ENCODE measurements at places on chromosomes 3 and 15. TPM values are rescaled to one million over a fixed set of nuclear protein-coding genes. Genes with fewer than 3 reads are reported as not detected.

SEMA3F gene
- 35.1 TPM for total RNA-seq

RTP3 gene
- total RNA-seq, result not detected

ALG3 gene
- total RNA-seq, result 52.0 TPM

PLA1A gene
- total RNA-seq, result 20.8 TPM

PPP2R3A gene
- 18.0 TPM for total RNA-seq

HRG gene
- not detected for total RNA-seq

WNT5A gene
- 6.5 TPM for total RNA-seq

MOBP gene
- not detected for total RNA-seq

DNA sequence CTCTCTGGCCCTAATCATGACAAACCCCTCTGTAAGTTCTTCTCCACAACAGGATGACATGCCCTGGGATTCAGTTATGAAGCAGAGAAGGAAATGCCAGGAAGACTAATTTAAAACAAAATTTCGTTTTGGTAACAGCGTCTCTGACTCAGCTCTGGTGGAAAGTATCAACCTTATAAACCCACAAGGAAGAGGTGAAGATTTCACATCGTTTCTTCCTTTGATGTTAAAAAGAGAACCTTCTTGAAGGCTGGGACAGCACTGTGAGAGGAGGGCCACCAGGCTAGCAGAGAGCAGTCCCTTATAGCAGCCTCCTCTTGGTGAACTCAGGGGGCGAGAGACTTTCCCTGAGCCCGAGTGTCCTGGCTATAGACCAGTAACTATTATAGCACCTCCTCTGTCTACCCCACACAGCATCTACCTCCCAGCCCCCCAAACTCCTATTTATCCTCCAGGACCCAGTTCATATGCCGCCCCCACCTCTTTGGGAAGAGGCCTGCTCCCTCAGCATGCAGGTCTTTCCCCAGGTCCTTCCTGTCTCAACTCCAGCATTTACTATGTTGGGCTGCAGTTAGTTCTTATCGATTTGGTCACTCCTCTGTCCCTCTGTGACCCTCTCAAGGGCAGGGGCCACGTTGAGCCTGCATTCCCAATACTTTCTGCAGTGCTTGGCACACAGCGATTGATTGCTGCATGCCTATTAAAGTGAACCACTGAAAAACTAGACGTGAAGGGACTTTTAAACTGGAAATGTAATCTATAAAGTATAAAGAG, 321.5 kb upstream of the ICE2 start:
- no peak overlapping the region for H3K4me3 ChIP-seq
- H3K4me1 ChIP-seq, result peaks cover 31% of the 10 kb centered on the region
- H3K27me3 ChIP-seq, result no peaks in the 10 kb centered on the region
- no peak for DNase-seq
- H3K27ac ChIP-seq, result no peak overlapping the region
- H3K36me3 ChIP-seq, result no peaks in the 10 kb centered on the region

GRCh38 chr15:51801391-51801835, 28.0 kb upstream of the TMOD3 start:
- peaks cover 14% of the 10 kb centered on the region for H3K36me3 ChIP-seq
- no peak overlapping the region for H3K4me3 ChIP-seq
- no peaks in the 10 kb centered on the region for H3K4me1 ChIP-seq

DNA sequence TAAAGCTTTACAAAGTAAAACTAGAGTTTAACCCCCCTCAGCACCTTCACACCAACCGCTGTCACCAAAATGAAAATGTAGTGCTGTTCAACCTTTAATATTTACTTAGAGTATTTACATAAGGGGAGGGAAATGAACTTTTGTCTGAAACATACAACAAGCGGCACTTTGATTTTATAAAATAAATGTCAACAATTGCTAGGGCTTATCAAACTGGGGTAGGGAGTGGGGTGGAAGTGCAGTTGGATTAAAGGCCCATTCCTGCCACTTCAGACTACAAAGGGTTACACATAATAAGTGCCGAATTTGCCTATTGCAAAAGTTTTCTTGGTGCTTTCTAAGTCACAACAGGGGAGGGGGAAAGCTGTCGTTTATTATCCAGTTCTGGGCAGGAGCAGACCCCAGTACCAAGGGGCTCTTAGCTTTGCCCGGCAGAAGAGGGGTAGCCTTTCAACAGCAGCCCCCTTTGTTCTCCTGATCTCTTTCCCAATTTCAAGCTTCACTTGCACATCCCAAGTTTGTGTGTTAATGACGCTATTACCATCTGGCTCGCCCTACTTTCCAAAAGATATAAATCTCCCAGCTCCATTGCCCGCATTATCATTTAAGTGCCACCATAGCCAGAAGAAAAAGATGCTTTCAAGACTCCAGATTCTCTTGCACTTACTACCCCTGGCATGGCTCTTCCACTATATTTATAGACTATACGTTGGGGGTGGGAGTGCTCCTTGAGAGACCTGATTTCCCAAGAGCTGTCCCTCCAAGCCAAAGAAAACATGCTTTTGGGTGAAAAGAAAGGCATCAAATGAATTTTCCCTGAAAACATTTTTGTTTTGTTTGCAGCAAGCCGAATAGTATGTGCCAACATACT, 17.0 kb downstream of the SOX2 start:
- no peak for DNase-seq
- H3K4me3 ChIP-seq, result no peak overlapping the region
- peaks cover 23% of the 10 kb centered on the region for H3K27me3 ChIP-seq
- peaks cover 15% of the 10 kb centered on the region for H3K4me1 ChIP-seq

DNA sequence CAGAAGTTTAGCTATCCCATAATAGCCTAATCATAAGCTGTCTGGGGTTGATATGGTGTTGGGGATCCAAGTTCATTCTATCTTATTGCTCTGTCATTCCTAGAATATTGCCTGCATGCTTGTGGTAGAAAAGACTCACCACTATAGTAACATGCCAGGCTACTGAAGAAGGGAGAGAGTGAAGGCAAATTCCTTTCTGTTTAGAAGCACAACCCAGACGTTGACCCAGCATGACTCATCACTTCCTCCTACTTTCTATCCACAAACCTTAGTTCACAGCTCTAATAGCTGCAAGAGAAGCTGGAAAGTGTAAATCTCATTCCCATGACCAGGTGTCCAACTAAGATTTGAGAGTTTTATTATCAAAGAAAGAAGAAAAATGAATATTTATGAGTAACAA, 57.8 kb upstream of the NMD3 start:
- H3K4me3 ChIP-seq, result no peak overlapping the region
- no peak overlapping the region for H3K27ac ChIP-seq
- H3K36me3 ChIP-seq, result no peaks in the 10 kb centered on the region
- DNase-seq, result no peak
- H3K27me3 ChIP-seq, result no peaks in the 10 kb centered on the region
- H3K4me1 ChIP-seq, result no peaks in the 10 kb centered on the region

DNA sequence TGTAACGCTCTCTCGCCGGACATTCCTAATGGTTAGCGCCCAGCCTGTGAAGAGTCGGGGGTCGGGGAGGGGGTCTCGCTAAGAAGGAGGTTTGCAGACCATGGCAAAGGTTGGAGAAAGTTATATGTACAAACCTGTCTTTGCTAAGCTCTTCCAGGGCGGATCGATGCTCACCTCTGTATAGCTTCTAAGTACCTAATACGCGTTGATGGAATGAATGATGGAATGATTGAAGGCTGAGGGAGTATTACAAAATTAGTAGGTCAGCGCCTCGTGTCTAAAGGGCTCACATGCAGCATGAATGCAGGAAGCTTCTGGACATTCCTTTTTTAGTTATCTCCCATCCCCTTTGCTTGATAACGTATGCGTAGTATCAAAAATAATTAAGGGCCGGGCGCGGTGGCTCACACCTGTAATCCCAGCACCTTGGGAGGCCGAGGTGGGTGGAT, 305 bp upstream of the KPNA1 start:
- H3K27ac ChIP-seq, result peak overlapping the region; percentile 95
- peaks cover 27% of the 10 kb centered on the region for H3K4me1 ChIP-seq
- H3K36me3 ChIP-seq, result no peaks in the 10 kb centered on the region
- peak overlapping the region; percentile 88 for H3K4me3 ChIP-seq

- H3K4me3 ChIP-seq, result no peak overlapping the region
- no peaks in the 10 kb centered on the region for H3K27me3 ChIP-seq
- no peak for DNase-seq
- H3K36me3 ChIP-seq, result no peaks in the 10 kb centered on the region
- H3K27ac ChIP-seq, result no peak overlapping the region
- no peaks in the 10 kb centered on the region for H3K4me1 ChIP-seq
These were observed 140.3 kb downstream of the TBC1D5 start for GRCh38 chr3:17602126-17602525.

GRCh38 chr3:157438194-157438730, 1.6 kb downstream of the PTX3 start:
- H3K36me3 ChIP-seq, result no peaks in the 10 kb centered on the region
- peak overlapping the region; percentile 74 for H3K4me3 ChIP-seq
- DNase-seq, result no peak
- H3K4me1 ChIP-seq, result peaks cover 9% of the 10 kb centered on the region
- no peaks in the 10 kb centered on the region for H3K27me3 ChIP-seq

DNA sequence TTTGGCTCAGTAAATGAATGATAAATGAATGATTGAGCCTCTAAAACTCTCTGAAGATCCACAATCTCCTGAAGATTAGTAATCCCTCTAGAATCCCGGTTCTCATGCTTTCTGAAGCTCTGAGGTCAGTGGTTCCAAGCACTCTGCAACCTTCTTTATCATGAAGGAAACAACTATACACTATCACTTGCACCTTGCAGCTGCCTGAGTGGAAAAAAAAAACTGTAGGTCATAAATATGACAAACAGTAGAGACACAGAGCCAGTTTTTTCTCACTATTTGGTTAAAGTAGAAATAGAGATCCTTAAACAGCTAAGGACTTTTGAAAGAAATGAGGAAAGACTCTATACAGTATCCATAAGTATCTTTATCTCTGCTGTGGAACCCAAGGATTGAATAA, 122.0 kb upstream of the CRBN start:
- H3K4me1 ChIP-seq, result no peaks in the 10 kb centered on the region
- no peak overlapping the region for H3K27ac ChIP-seq
- no peaks in the 10 kb centered on the region for H3K27me3 ChIP-seq
- DNase-seq, result no peak

GRCh38 chr15:65058394-65059368, 9.1 kb downstream of the RASL12 start:
- no peak for DNase-seq
- no peak overlapping the region for H3K4me3 ChIP-seq
- peak overlapping the region; percentile 97 for H3K27ac ChIP-seq
- peaks cover 100% of the 10 kb centered on the region for H3K4me1 ChIP-seq
- no peaks in the 10 kb centered on the region for H3K27me3 ChIP-seq

GRCh38 chr3:9402410-9403228, 5.2 kb downstream of the SETD5 start:
- no peaks in the 10 kb centered on the region for H3K27me3 ChIP-seq
- no peak overlapping the region for H3K27ac ChIP-seq
- no peaks in the 10 kb centered on the region for H3K36me3 ChIP-seq
- no peak for DNase-seq

DNA sequence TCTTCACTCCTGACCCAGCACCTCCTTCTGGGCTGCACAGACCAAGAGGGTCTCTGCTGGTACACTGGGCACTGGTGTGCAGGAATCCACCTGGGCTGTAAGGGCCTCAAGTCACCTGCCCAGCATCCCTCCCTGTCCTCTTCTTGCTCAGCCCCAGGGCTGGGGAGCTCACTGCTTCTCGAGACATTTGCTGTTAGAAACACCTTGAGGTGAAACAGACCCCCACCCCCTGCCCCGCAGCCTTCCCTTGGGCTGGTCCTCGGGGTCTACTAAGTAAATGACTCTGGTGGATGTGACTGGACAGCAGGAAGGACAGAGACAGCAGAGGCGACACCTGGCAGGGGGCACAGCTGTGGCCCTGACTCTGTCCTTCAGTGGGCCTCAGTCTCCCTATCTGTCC, 29.1 kb downstream of the LOXL1 start:
- H3K36me3 ChIP-seq, result peaks cover 7% of the 10 kb centered on the region
- no peak overlapping the region for H3K27ac ChIP-seq
- H3K4me1 ChIP-seq, result peaks cover 51% of the 10 kb centered on the region
- H3K27me3 ChIP-seq, result no peaks in the 10 kb centered on the region
- no peak for DNase-seq
- H3K4me3 ChIP-seq, result no peak overlapping the region

- H3K36me3 ChIP-seq, result no peaks in the 10 kb centered on the region
- no peak overlapping the region for H3K27ac ChIP-seq
- no peak for DNase-seq
- H3K27me3 ChIP-seq, result no peaks in the 10 kb centered on the region
- no peak overlapping the region for H3K4me3 ChIP-seq
- no peaks in the 10 kb centered on the region for H3K4me1 ChIP-seq
These were observed 101.2 kb upstream of the SMAD3 start for GRCh38 chr15:66964111-66964738.

GRCh38 chr3:141959589-141960554, 83.4 kb downstream of the ATP1B3 start:
- peaks cover 4% of the 10 kb centered on the region for H3K36me3 ChIP-seq
- no peak for DNase-seq
- H3K4me3 ChIP-seq, result peak overlapping the region; percentile 19
- no peaks in the 10 kb centered on the region for H3K27me3 ChIP-seq
- H3K4me1 ChIP-seq, result peaks cover 8% of the 10 kb centered on the region

- H3K27ac ChIP-seq, result peak overlapping the region; percentile 75
- H3K4me3 ChIP-seq, result peak overlapping the region; percentile 28
- peaks cover 23% of the 10 kb centered on the region for H3K36me3 ChIP-seq
- no peaks in the 10 kb centered on the region for H3K27me3 ChIP-seq
- DNase-seq, result no peak
- peaks cover 32% of the 10 kb centered on the region for H3K4me1 ChIP-seq
These were observed 60.9 kb downstream of the UMPS start for GRCh38 chr3:124791142-124791541.

- no peak overlapping the region for H3K4me3 ChIP-seq
- no peaks in the 10 kb centered on the region for H3K27me3 ChIP-seq
- no peaks in the 10 kb centered on the region for H3K36me3 ChIP-seq
- H3K27ac ChIP-seq, result no peak overlapping the region
- no peaks in the 10 kb centered on the region for H3K4me1 ChIP-seq
These were observed 136.6 kb upstream of the PTX3 start for GRCh38 chr3:157300094-157300493.

DNA sequence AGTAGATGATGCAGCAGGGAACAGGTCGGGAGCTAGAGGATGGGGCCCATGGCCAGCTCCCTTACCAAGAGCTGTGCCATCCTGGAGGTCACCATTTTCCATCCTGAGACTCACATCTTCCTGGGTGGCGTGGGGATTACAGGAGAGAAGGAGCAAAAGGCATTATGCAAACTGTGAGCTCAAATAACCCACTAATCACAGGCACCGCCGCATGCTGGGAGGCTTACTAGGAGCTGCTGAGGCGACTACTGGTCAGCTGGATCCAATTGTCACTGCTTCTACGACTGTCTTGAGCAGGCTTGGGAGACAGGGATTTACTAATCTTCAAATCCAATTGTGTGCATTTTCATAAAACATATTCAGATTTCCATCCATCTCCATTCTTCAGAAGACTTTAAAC, 12.5 kb upstream of the KBTBD12 start:
- H3K4me1 ChIP-seq, result no peaks in the 10 kb centered on the region
- no peak for DNase-seq
- H3K27me3 ChIP-seq, result no peaks in the 10 kb centered on the region
- no peaks in the 10 kb centered on the region for H3K36me3 ChIP-seq

- no peaks in the 10 kb centered on the region for H3K27me3 ChIP-seq
- no peak for DNase-seq
- no peak overlapping the region for H3K4me3 ChIP-seq
- peaks cover 13% of the 10 kb centered on the region for H3K36me3 ChIP-seq
- peaks cover 63% of the 10 kb centered on the region for H3K4me1 ChIP-seq
These were observed 232.9 kb upstream of the CTDSPL start for GRCh38 chr3:37628711-37629301.
